Ovary (tissue), 10 donors: ENCODE measurements at places on chromosomes 3 and 15.
A peak's percentile ranks its signal among the peaks of the same experiment; 100 is the strongest.

DNA sequence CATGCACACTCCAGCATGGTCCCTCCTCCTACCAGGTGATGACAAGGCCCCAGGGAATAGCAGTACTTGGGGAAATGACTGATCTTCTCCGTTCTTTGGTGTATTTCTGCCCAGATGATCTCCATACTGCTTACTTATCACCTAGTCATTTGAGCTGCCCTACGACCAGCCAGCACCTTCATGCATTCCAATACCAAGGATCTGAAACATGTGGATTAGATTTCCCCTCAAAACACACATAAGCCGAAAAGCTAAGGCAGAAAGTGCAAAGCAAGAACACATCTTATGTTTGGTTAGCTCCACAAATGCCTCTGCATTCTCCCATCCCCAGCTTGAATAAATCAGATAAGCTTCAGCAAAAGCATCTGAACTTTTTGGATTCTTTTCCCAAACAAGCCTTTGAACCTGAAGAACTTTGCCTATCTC lies 64.8 kb upstream of the BCL6 start:
- DNase-seq = no peak

GRCh38 chr3:136595913-136596697 lies 156.1 kb downstream of the STAG1 start:
- no peak for DNase-seq

GRCh38 chr15:66650433-66650832 lies 51.6 kb upstream of the SMAD6 start:
- DNase-seq = no peak

DNA sequence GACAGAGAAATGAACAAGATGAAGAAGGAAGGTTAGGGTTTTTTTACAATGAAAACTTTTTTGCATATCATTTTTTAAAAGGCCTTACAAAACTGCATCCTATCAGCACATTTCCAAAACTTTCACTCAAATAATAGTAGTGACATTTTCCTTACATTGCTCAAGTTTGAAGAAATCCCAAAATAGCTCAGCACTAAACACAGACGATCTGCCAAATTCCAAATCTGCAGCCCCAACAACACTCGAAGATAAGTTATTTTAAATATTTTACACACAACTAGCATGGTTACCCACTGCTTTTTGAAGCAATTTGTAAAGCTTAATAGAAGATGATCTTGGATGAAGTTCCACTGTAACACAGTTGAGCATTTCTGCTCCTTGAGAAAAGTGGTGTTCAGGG lies 535.6 kb upstream of the ALCAM start:
- DNase-seq = no peak

GRCh38 chr3:138124706-138125355 lies 7.4 kb downstream of the A4GNT start:
- no peak for DNase-seq

DNA sequence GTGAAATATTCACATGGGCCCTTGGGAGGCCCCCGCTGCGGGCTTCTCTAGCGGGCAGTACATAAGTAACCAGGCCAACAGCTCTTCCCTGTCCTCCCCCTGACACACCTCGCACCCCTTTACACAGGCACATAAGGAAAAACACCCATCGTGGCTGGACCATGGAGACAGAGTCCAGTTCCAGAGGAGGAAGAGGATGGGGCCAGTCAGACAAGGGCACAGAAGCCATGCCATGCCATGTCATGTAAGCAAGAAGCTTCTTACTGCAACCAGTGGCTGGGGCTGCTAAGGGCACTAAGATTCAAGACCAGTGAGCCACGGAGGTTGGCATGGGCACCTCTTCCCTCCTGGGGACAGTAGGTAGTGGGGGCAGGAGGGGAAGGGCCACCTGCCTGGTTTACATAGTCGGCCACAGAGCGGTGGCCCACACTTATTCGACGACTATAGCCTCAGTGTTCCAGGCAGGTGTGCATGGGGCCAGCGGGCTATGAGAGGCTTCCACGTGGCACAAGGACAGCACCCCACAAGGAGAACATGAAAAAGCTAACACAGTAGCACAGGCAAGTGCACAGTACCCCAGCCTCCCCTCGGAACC lies 5.7 kb upstream of the CYP11A1 start:
- no peak for DNase-seq

GRCh38 chr15:75022783-75023180 lies 608 bp upstream of the PPCDC start:
- no peak for DNase-seq

- no peak for DNase-seq
Observed at GRCh38 chr3:172517859-172518466, 5.3 kb downstream of the TNFSF10 start.

DNA sequence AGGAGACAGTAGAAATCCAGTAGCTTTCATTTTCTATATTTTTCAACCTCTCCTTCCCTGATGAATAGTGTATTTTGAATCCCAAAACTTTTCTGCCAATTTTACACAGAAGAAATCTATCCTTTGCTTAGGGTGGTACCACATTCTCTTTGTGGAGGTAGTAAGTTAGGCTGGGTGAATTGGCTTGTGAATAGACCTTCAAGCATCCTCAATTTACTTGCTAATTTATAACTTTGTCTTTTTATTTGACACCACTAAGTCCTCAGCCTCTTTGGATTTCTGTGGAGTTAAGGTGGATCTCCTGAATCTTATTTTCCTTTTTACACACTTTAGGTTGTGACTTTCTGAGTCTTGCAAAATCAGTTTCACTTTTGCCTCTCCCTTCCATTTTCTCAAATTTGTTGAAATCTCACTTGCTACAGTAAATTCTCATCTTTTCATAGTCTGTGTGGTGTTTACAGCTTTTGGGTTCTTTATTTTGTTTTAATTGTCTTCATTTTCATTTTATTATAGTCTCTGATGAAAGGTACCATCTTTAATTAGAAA lies 5.7 kb upstream of the PLSCR1 start:
- no peak for DNase-seq

DNA sequence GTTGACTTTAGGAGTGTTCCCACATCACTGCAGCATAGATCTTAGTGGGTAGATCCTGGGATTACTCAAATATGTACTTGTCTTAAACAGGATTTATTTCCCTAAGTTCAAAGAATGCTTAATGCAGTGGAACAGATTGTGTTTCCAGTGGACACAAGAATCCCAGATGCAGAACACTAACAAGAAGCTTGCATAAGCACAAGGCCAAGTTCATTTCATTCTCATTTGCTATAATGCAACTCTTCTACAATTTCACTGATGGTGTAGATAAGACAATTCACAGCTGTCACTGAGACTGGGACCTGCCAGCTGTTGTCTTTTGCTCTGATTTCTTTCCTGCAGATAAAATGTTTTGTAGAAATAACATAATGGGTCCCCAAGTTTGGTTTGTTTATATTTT lies 225.6 kb downstream of the NFKBIZ start:
- DNase-seq = no peak

GRCh38 chr3:133426721-133427120 lies 26.9 kb downstream of the BFSP2 start:
- no peak for DNase-seq

- DNase-seq = peak; percentile 3
Observed at GRCh38 chr3:127444761-127445160, 145.8 kb downstream of the TPRA1 start.

GRCh38 chr15:32721596-32721995 lies 3.8 kb downstream of the GREM1 start:
- DNase-seq = no peak

DNA sequence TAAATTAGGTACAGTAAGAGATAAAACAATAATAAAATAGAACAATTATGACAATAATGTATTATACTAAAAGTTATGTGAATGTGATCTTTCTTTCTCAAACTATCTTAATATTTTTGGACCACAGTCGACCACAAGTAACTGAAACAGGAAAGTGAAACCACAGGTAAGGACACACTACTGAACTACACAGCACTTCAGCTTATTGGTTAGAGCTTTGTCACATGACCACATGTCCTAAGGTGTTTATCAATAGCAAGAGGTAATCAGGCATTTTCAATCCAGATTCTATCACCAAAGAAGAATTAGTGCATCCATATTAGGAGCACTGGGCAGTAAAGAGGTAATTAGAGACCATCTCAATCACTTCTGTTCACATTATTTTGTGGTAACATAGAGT lies 392.8 kb downstream of the RSL24D1 start:
- DNase-seq = no peak

- DNase-seq = no peak
Observed at GRCh38 chr3:189794518-189794917, 163.3 kb downstream of the TP63 start.

- DNase-seq = peak; percentile 42
Observed at GRCh38 chr15:68371160-68371559, 60.8 kb downstream of the ITGA11 start.

DNA sequence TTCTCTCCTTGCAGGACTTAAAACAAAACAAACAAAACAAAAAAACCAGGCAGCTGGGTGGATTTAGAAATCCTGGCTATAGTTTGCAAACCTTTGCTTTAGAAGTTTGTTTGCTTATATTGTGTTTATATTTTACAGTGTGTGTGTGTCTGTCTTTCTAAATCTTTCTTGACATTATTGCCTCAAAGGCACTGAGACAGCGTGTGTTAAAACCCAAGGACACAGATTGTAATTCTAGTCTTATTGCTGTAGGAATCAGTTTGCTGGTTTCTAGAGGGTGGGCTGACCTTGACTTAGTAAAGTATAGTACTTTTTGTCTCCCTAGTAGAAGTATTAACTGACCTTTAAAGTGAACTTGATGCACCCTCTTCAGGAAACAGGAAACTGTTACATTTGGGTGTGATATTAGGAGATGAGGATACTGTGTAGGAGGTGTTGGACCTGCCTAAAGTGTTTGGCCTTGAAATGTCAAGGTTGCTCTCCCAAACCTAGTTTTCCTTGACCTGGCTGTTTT lies 71.0 kb downstream of the TCF12 start:
- no peak for DNase-seq

GRCh38 chr15:74209997-74210671 lies 7.5 kb upstream of the STRA6 start:
- DNase-seq = no peak

DNA sequence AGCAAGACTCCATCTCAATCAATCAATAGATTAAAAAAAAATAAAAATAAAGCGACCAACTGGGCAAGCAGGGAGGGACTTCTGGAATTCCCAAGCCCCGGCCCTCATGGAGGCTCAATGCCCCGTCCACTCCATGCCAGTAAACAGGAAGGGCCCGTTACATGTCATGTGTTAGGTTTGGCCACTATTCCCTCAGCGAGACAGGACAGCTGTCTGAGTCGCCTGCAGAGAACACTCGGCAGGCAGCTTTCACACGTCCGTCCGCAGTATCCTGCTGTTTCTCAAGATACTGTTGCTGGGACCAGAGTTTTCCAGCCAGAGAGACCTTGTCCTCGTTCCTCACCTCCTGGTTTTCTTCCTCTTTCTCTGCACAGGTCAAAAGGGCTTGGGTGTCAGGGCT lies 18.0 kb downstream of the TMEM44 start:
- DNase-seq = no peak

DNA sequence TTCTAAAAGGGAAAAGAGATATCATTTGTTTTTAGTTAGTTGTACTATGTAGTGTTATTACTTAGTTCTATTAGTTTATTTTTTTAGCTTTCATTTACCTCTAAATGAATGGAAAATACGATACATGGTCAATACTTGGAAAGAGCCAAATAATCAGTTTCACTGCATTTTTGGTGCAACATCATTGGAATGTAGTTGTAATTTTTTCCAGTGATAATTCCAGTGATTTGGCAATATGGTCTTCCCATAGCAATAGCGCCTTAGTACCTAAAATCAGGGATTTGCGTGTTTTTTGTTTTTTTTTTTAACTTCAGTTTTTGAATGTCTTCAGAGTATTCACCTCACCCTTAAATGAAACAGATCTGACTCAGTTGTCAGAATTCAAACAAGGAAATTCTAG lies 41.8 kb downstream of the RAB8B start:
- DNase-seq = no peak

GRCh38 chr3:134312072-134312872 lies 61.6 kb upstream of the RYK start:
- DNase-seq = peak; percentile 61

- DNase-seq = no peak
Observed at GRCh38 chr3:63961891-63962290, 49.7 kb upstream of the SCAANT1 start.

- DNase-seq = no peak
Observed at GRCh38 chr3:23342343-23342742, 139.2 kb downstream of the UBE2E2 start.

DNA sequence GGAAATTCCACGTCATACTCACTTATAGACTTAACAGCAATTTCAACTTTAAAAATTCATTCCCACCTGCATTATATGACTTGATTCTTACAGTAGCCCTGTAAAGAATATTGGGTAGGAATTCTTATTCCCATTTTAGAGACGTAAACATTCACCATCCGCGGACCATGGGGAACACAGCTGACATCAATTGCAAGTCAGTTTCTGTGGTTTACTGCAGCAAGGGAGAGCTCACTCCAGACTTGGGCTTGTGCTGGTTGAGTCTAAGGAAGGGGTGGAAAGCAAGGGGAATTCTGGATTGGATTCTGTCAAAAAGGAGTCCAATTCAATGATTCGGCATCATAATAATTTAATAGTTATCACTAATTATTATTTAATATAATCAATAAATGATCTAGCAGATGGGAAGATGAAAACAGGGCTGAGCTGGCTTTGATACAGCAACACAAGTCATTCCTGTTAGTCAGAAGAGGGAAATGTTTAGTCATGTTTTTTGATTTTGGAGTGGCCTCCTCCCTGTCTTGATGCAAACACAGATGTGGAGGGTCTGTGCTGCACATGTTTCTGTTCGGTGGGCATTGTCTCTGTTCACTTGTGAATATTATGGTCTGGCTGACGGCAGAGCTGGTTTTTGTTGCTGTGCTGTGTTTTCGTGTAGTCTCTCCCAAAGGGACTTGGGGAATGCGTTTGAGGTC lies 9.7 kb downstream of the LIPC start:
- no peak for DNase-seq

DNA sequence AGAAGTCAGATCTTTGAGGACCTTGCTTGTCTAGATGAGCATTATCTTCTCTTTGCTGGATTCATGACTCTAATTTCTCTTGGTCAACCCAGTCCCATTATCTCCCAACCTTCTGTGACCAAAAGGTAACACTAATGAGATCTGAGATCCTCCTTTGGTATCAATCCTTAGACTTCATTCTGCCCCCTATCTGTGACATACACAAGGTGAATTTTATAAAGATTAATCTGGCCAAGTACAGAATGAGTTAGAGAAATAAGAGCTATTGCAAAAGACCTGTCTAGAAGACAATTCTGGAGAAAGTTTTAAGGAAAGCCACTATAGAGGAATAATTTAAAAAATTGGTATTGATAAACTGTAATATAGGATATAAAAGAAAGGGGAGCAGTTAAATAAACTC lies 113.8 kb upstream of the KCNMB2 start:
- no peak for DNase-seq

DNA sequence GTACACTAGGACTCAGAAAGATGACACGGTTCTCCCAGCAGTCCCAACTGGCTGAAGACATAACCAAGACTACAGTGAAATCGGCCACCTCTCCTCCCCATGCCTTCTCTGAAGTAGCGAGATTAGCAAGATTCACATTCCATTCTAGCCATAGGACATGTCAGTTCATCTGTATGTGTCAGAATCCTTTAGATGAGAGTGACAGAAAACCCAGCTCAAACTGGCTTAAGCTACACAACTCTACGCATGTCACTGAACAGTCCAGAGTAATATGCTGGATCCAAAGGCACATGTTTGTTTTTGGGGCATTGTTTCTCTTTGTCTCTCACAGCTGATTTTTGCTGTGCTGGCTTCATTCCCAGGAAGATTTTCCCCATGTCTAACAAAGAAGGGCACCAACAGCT lies 75.8 kb downstream of the RARB start:
- no peak for DNase-seq
